ENCODE measurements at places on chromosomes 3 and 15.

GRCh38 chr3:167113035-167113830 lies 266.9 kb downstream of the ZBBX start:
- no peaks in the 10 kb centered on the region for H3K36me3 ChIP-seq
- H3K27ac ChIP-seq: no peak overlapping the region
- H3K27me3 ChIP-seq: no peaks in the 10 kb centered on the region
- no peak for DNase-seq

DNA sequence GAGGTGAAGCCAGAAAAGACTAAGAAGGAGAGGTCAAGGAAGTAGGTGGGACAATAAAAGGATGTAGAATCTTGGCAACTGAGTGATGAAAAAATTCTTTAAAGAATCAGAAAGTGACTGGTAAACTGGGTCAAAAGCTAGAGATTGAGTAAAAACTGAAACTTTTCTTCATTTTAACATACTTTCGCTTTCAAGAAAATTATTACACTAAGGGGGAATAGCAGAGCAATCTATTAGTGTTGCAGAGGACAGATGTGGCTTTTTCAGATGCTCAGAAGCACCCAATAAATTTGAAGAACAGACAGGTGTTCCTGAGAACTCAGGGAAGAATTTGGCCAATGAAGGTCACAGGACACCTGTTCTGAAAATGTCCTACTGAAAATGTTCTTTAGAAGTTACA lies 805.4 kb upstream of the ALCAM start:
- H3K4me1 ChIP-seq: no peaks in the 10 kb centered on the region
- H3K27me3 ChIP-seq: no peaks in the 10 kb centered on the region
- DNase-seq: no peak
- no peaks in the 10 kb centered on the region for H3K36me3 ChIP-seq
- no peak overlapping the region for H3K4me3 ChIP-seq

- H3K36me3 ChIP-seq: peaks cover 3% of the 10 kb centered on the region
- H3K27ac ChIP-seq: no peak overlapping the region
- H3K27me3 ChIP-seq: no peaks in the 10 kb centered on the region
- peaks cover 13% of the 10 kb centered on the region for H3K4me1 ChIP-seq
Observed at GRCh38 chr3:134495980-134496379, 10.1 kb downstream of the CEP63 start.

- no peaks in the 10 kb centered on the region for H3K27me3 ChIP-seq
- no peaks in the 10 kb centered on the region for H3K4me1 ChIP-seq
- H3K4me3 ChIP-seq: no peak overlapping the region
- no peak for DNase-seq
- H3K36me3 ChIP-seq: peaks cover 28% of the 10 kb centered on the region
Observed at GRCh38 chr3:172130717-172131050, 91.3 kb downstream of the FNDC3B start.

DNA sequence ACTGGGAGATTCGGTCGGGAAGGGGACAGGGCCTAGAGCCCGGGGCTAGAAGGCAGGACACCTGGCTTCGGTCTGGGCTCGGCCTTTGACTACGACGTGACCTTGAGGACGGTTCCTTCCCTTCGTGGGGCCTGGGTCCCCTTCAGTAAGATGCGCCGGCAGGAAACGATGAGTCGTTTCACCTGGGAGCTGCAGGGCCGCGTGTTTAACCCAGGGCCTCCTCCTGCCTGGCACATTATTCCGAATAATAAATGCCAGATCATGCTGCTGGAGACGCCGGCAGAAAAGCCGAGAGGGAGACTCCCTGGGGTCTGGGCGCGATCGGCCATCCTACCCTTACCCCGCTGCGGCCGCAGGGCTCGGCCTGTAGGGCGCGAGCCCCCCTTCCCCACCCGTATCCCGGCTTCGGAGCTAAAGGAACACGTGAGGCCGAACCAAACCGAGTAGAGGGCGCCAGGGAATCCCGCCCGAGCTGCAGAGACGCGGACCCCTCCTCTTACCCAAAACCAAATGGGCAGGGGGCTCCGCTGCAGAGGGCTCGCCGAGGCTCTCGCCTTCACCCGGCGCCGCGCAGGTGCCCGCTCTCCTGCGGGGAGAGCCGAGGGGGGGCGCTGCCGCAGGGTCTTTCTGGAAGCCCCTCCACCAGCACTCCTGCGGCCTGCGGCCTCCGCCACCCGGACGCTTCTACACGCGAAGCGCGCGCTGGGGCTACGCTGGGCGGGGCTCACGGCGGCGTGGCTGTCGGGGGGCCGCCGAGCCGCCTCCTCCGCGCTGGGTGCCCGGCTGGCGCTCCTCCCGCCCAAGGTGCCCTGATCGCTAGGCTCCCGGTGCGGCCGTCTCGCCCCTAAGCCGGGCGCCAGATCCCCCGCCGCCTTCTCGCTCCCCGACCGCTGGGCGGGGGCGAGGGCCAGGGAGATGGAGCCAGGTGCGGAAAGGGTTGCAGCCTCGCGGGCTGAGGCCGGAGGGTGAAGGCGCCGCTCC lies at the start of gene BDH1:
Gene BDH1, minus strand, starts transcription at position 688 of the 981 bp plus-strand sequence. CDS start 9,525 bp downstream, outside the sequence.
- DNase-seq: peak; percentile 70
- peaks cover 7% of the 10 kb centered on the region for H3K4me1 ChIP-seq
- H3K4me3 ChIP-seq: peak within 1 kb of the TSS; percentile 72
- no peaks in the 10 kb centered on the region for H3K27me3 ChIP-seq
- H3K27ac ChIP-seq: peak within 1 kb of the TSS; percentile 79
- 0 out of 2 replicates have a peak, but pooled peaks cover 6% of the 10 kb centered on the region for H3K36me3 ChIP-seq

DNA sequence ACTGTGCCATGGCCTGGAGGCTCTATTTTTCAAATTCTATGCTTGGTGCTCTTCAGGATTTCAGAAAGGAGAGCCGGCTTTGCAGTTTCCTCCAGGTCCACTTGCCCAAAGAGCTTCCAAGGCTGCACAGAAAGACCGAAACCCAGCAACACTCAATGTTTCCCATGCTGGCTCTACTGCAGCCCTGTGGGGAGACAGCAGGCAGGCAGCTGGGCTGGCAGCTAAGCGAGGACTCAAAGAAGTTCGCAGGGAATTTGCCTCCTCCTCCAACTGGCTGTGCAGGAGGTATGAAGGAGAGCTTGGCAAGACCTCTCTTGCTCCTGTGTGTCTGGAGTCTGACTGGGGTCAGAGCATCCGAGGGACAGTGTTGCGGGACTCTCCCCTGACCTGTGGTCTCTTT lies 17.4 kb upstream of the ITGA11 start:
- no peak overlapping the region for H3K27ac ChIP-seq
- H3K4me3 ChIP-seq: no peak overlapping the region
- no peaks in the 10 kb centered on the region for H3K36me3 ChIP-seq
- no peak for DNase-seq
- no peaks in the 10 kb centered on the region for H3K4me1 ChIP-seq
- H3K27me3 ChIP-seq: no peaks in the 10 kb centered on the region

GRCh38 chr3:71924721-71925120 lies 139.8 kb upstream of the PROK2 start:
- no peaks in the 10 kb centered on the region for H3K36me3 ChIP-seq
- no peak overlapping the region for H3K27ac ChIP-seq
- H3K4me1 ChIP-seq: no peaks in the 10 kb centered on the region
- H3K4me3 ChIP-seq: no peak overlapping the region
- DNase-seq: no peak
- H3K27me3 ChIP-seq: no peaks in the 10 kb centered on the region

GRCh38 chr3:176977331-176977730 lies 220.0 kb downstream of the TBL1XR1 start:
- DNase-seq: no peak
- H3K27ac ChIP-seq: no peak overlapping the region
- H3K4me1 ChIP-seq: no peaks in the 10 kb centered on the region

DNA sequence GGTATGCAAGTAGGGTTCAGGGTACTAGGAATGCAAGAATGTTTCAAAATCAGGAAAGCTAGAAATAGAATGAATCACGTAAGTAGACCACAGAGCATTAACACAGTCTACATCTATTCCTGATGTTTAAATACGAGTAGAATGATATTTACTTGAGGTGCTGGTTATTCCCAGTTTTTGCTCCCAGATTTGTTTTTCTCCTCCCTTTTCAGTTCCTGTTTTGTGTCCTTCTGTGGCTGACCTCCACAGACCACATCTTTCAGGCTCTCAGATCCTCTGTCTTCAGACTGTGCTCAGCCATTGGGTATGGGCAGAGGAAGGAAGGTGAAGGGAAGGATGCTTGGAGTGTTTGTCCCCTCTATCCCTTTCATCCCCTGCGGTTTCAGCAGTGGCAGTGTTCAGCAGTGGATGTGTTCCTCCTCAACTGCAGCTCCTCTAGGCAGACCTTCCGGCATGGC lies 276.6 kb downstream of the ZNF621 start:
- no peaks in the 10 kb centered on the region for H3K36me3 ChIP-seq
- peaks cover 15% of the 10 kb centered on the region for H3K4me1 ChIP-seq
- DNase-seq: no peak
- no peaks in the 10 kb centered on the region for H3K27me3 ChIP-seq
- H3K27ac ChIP-seq: peak overlapping the region; percentile 37
